WERI-Rb-1 (cell line): ENCODE measurements at places on chromosomes 2 and 18.

DNA sequence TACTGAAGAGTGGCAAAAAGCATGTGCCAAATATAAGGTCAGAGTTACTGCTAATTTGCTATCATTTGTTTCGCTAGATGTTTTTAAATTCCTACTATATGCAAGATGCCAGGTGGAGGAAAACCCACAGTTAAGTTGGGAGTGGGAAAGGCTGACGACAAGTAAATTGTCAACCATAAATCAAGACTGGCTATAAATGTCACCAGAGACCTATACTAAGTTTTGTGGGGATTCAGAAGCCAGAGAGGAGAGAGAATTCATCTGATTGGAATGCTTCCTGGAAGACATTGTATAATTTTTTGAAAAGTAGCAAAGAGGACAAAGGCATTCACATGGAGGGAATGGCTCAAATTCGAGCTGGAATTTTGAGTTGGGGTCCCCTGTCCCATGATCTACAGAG lies 64.3 kb downstream of the CFAP221 start:
- no peak for DNase-seq

DNA sequence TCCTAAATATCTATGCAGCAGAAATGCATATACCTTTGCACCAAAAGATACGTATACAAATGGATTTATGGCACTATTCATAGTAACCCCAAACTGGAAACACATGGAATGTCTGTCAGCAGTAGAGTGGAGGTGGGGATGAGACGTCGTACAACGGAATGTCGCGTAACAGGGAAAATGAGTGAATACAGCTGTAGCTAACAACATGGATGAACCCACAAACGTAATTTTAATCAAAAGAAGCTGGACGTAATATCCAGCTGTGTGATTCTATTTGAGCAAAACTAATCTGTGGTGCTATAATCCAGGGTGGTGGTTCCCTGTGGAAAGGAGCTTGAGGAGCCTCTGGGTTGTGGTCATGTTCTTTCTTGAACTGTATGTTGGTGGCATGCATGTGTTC lies 89.9 kb downstream of the MTA3 start:
- no peak for DNase-seq

GRCh38 chr2:209840434-209840833 lies 68.8 kb downstream of the UNC80 start:
- peak; percentile 31 for DNase-seq

- DNase-seq = no peak
Observed at GRCh38 chr18:62152844-62153243, 34.0 kb downstream of the PIGN start.

GRCh38 chr18:5972298-5972697 lies 77.0 kb upstream of the TMEM200C start:
- no peak for DNase-seq

GRCh38 chr18:3466872-3467271 lies 16.9 kb downstream of the TGIF1 start:
- DNase-seq = no peak

DNA sequence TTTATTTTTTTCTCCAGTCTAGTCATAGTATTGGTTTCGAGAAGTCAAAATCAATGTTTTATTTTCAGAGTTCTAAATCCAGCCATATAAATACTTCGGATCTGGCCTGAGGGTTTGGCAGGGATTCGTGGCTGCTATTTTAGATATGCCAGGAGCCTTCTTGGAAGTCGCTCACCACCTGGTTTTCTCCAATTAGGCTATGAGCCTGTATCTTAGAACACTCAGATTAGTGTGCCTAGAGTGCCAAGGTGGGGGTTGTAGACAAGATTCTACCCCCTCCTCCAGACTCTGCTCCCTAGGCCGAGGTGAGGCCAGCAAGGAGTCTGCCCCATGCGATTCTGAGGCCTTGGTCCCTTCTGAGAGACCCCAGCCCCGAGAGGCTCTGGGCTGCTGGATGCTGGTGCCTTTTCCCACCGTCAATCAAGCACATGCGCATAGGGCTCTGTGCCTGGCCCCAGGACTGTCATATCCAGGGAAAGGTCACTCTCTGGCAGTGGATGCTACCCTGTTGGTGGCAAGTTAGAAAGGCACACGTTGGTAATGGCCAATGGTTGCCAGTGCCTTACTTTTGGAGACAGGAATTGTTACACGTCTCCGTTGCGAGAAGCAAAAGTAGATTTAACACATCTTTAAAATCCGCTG lies 197.1 kb downstream of the AGAP1 start:
- DNase-seq = no peak

GRCh38 chr2:54641988-54642387 lies 81.5 kb upstream of the EML6 start:
- no peak for DNase-seq
